ENCODE measurements at places on chromosomes 7 and 10.

DNA sequence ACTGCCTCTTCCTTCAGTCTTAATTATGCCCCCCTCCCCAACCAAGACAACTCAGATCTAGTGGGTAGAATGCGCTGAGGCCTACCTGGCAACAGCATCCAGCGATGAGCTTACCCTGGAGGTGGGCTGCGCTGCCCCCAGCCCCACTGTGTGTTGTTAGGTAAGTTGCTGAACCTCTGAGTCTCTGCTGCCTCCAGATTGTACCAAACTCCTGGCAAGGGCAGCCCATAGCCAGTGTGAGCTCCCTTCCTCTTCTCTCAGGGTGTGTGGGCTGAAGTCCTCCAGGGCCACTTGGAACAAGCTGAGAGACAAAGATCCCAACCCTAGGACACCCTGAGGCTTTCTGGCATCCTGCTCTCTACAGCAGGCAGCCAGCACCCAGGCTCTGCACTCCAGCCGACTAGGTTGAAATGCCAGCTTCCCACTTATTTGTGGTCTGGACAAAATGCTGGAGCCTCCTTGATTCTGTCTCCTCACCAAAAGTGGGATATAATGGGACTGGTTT, 135.3 kb downstream of the ARHGAP22 start:
- DNase-seq = no peak

- no peak for DNase-seq
These were observed 13.8 kb downstream of the SUFU start for GRCh38 chr10:102517553-102517952.

DNA sequence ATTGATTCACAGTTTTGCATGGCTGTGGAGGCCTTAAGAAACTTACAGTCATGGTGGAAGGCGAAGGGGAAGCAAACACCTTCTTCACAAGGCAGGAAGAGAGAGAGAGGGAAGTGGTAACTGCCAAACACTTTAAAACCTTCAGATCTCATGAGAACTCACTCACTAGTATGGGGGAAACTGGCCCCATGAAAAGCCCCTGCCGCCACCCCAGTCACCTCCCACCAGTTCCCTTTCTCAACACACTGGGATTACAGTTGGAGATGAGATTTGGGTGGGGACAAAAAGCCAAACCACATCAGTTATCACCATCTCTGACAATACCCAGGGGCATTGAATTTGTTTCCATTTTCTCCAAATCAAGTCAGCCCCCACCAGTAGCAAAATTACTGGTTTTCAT, 740.4 kb downstream of the GATA3 start:
- no peak for DNase-seq

DNA sequence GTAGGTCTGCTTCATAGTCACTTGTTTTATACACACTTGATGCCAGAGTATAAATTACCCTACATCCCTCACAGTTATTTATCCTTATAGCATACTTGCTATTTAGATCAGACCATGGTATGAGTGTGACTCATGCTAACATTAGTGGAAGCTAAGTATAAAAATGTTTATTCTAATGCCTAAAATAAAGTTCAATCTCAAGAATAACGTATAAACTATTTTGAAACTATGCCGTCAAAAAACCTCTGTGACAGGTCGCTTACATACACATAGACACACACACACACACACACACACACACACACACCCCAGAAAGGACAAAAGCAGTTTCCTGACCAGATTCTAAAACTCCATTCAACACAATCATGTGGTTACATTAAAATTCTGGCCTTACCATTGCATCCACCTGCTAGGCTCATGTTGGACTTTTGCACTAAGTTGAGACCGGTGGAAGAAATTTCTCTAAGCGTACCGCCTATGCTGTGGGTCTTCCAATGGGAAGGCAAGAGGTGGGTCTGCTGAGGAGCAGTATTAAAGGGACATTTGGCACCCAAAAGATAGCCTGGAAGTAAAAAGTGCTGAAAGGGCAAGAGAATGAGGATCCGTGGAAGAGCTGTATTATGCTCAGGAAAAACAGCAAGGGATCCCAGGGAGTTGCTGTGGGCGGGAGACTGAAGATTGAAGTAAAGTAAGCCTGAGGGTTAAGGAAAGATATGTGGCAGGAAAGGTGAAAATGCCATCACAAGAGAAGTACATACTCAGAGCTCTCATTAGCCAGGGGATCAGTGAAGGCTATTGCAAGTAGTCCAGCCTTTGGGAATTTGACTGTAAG, 5.0 kb downstream of the FOXP2 start:
- no peak for DNase-seq

DNA sequence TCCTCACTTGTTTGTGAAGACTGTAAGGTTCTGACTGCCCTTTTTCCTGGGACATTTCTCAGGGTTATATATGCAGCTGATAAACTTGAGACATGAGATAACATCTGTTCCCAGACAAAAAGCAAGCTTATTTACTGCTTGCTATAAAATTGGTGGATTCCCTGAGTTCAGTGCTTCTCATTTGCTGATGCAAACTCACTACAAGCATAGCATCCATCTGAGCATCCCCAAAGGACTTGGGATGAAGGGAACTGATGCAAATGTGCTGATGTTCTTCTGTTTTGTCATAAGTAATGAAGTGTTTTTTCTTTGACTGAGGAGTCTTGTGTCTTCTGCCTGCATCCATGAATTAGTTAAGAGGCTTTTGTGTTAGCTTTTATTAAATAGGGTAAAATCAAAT, 183.2 kb downstream of the ADK start:
- DNase-seq = no peak

- no peak for DNase-seq
These were observed 62.9 kb upstream of the TRIM8 start for GRCh38 chr10:102581401-102581800.

GRCh38 chr10:6204341-6205191, 1.8 kb downstream of the PFKFB3 start:
- no peak for DNase-seq

DNA sequence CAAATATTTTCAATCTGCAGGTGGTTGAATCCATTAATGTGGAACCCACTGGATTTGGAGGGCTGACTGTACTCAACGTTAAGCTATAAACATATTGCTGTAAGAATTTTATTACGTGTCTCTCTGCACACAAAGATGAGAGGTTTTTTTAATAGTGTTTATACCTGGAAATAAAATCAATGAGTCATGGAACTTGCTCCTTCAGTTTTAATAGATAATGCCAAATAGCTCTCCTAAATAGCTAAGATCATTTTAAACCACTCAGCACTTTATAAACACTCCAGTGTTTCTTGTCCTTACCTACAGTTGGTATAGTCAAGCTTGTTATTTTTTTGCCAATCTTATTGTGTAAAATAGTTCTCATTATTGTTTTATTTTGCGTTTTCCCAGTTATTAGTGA, 455.6 kb upstream of the FZD8 start:
- no peak for DNase-seq

GRCh38 chr7:120337308-120337907, 64.4 kb downstream of the KCND2 start:
- DNase-seq = no peak
